ENCODE measurements at places on chromosomes 3 and 15.

- DNase-seq = no peak
Observed at GRCh38 chr3:87996882-87997281, 61.9 kb downstream of the CGGBP1 start.

GRCh38 chr3:56844536-56844935 is 42.8 kb upstream of the ARHGEF3 start:
- no peak for DNase-seq

DNA sequence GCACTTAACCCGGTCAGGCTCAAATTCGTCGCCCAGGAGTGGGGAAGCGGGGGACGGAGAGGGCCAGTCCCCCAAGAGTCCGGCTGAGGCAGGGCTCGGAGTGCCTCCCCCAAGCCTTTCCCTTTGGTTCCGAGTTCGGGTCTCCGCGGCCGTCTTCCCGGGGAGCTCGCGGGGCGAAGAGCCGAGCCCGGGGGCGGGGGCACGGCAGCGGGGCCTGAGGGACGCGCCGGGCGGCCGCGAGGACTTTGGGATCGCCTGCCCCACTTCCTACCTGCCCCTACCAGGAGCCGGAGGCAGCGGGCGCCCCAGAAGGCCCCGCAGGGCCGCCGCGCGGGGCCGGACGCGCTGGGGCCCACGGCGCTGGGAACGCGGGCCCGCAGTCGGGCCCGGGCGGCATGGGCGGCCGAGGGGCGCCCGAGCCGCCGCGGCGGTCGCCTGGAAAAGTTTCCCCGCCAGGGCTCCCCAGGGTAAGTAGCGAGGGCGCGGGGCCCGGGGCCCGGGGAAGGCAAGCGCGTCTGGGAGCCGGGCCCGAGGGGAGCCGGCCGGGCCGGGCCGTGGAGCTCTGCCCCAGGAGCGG is 2.8 kb downstream of the FURIN start:
- DNase-seq = no peak

- no peak for DNase-seq
Observed at GRCh38 chr15:39468331-39468730, 112.5 kb upstream of the THBS1 start.

- no peak for DNase-seq
Observed at GRCh38 chr3:41103200-41103599, 96.1 kb upstream of the CTNNB1 start.

GRCh38 chr15:57251941-57252340 is 124.4 kb upstream of the CGNL1 start:
- no peak for DNase-seq

GRCh38 chr3:175308097-175308496 is 449.0 kb downstream of the NAALADL2 start:
- no peak for DNase-seq

DNA sequence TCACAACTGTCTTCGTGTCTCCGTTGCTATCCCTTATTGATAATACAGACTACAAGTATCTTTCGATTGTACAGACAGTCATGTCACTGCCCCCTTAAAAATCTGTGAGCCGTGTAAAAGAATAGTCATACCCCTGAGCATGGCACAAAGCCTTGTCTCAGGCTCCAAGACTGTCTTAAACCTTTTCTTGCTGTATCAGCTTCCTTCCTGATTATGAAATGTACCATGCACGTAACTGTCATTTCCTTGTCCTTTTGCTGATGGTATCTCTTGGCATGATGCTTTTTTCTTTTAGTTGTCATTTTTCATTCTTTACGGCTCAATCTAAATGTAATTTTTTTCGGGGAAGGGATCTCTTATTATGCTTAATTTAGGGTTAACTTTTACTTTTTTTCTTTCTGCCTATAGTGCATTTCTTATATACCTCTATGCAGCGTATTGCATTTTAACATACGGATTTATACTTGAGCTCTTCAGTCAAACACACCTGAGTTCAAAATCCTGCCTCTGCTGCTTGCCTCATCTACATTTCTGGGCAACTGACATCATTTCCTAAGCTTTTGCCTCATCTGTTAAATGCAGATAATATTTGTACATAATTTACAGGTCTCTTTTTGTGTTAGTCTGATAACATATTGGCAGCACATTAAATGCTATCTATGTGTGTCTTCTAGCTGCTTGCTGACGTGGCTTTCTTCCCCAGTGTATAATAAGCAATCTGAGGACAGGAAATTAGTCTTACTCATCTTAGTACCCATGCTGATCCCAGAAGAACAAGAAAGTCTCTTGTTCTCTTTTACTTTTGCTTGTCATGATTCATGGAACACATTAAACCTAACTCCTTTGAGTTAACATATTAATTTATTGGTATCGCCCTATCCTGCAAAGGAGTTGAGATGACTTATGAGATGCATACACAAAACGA is 57.3 kb downstream of the ROBO2 start:
- DNase-seq = no peak

- no peak for DNase-seq
Observed at GRCh38 chr3:188662795-188663194, 508.8 kb downstream of the LPP start.

DNA sequence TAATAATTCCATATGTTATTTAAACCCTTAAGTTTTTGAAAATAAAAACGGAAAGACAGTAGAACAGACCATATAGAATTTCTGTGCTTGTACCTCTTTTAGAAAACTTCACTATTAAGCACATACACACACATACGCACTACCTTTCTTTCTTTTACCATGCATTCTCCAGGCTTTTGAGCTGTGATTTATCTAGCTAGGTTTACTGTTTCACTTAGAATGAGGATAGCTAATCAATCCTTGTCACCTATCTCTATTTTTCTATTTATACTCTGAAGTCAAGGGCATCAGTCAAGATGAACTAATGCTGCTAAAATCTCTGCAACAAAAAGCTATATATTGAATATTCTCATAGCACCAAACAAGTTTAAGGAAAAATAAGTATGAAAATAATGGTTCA is 43.2 kb downstream of the GOLIM4 start:
- DNase-seq = no peak

DNA sequence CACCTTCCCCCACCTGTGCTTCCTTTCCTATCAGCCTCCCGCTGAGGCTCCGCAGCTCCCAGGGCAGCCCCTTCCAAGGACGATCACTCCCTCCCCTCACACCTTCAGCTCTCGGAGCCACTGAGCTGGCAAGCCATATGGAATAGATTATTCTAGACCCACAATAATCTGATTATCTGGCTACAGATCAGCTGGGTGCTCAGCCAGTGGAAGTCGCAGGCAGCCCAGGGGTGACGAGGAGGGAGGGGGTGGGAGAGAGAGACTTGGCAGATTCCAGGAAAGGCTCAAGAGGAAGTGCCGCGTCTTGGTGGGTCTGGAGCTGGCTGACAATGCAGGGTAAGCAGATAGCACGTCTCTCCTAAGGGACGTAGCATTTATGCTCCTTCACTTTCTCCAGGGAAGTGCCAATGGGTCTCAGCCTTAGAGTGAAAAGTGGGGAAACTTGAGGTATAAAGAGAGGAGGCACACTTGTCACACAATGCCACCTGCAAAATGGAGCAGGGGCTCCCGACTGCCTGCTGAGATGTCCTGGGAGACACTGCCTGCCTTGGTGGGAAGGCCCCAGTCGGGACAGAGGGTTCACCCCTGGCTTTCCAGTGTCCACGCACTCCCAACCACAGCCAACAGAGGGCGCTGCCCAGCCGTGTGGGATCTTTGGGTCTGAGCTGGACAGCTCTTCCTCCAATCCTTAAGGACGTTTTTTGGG is 9.4 kb upstream of the MESP1 start:
- DNase-seq = peak; percentile 40

DNA sequence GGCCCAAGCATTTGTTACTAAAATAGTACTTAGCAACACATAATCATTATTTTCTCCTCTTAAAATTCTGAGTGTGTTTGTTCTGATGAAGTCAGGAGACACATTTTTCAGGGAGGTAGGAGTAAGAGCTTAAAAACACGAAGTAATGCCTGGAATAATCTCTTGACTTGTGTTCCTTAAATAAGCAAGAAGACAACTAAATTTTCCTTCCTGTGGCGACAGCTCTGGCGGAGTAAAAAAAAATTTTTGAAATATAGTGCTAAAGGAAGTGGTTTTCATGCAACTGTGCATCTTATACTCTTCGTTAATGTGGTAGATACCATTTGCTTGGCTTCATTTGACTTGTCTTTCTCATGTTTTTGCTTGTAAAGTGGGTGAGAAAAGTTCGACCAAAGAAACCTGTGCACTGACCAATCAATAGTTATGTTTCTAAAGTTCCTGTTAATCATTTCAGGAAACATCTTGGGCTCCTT is 11.1 kb upstream of the MBNL1 start:
- no peak for DNase-seq

DNA sequence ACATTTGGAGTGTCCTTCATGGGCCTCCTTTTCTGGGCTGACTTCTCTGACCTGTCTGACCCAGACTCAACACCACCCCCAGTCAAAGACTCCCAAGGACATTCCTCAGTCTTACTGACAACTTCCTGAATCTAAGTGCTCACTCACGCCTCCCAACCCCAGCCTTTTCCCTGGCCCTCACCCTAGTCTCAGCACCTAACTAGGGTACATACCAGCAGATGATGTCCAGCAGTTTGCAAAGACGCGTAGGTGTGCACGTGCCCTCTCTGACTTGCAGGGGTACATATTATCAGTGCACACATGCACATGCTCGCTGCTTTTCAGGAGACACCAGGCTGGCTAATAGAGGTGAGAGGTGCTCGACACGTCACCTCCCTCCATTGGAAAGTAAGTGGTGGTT is 38.7 kb upstream of the SLCO2A1 start:
- DNase-seq = no peak

GRCh38 chr3:176395240-176395639 is 802.0 kb downstream of the TBL1XR1 start:
- DNase-seq = no peak

DNA sequence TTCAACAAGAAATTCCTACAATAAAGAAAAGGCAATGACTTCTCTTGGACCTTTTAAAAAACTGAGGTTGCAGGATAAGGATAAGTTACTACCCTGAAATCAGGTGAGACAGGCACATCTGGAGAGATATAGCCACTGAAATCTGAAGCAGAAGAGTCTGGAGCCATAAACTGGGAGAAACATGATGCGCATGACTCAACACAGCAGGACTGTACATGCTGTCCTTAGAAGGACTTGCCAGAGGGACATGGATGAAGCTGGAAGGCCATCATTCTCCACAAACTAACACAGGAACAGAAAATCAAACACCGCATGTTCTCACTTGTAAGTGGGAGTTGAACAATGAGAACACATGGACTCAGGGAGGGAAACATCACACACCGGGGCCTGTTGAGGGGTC is 1020.2 kb downstream of the AGBL1 start:
- DNase-seq = no peak

DNA sequence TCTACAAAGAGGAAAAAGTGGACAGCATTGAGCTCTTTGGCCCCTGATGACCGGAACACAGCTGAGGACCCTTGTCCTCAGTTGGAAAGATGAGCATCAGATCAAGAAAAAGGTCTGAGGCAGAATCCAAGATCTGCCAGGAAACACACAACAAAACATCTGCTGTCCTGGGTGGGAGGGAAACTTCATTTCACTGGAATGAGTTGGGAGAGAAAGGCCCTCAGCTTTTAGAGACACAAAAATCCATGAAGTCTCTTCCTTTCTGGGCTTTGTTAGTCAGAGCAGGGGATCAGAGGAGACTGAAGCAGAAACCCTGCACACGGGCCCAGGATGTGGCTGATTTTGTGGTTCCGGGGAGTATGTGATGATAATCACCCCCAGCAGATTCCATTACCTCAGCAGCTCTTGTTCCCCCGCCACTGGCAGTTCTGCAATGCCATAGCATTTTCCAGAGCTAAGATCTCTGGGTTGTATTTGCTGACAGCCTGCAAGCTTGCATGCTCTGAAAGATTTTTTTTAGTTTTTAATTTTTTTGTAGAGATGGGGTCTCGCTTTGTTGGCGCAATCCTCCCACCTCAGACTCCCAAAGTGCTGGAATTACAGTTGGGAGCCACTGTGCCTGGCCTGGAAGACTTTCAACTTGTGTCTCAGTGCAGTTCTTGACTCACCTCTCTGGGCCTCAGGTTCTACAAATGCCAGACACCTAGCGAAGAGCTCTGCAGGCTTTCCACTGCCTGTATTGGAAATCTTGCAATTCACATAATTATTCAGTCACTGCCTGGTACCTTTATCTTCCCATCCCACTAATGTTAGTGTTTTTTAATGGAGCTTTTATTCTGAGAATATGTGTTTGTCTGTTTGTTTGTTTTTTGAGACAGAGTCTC is 5.8 kb upstream of the TATDN2 start:
- DNase-seq = peak; percentile 8

DNA sequence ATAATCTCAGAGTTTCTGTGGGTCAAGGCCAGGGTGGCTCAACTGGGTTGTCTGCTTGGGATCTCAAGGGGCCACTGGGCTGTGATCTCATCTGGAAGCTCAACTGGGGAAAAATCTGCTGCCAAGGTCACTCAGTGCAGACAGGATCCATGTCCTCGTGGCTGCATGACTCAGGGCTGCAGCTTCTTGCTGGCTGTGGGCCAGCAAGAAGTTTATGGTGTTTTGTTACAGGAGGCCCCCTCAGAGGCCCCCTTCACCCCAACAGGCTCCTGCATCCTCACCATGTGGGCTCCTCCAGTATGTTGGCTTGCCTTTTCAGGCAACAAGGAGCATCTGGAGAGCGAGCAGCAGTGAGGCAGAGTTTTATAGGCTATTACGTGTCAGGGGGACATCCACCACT is 14.6 kb downstream of the OCA2 start:
- no peak for DNase-seq

- no peak for DNase-seq
Observed at GRCh38 chr15:31352339-31352751, 25.7 kb downstream of the KLF13 start.

DNA sequence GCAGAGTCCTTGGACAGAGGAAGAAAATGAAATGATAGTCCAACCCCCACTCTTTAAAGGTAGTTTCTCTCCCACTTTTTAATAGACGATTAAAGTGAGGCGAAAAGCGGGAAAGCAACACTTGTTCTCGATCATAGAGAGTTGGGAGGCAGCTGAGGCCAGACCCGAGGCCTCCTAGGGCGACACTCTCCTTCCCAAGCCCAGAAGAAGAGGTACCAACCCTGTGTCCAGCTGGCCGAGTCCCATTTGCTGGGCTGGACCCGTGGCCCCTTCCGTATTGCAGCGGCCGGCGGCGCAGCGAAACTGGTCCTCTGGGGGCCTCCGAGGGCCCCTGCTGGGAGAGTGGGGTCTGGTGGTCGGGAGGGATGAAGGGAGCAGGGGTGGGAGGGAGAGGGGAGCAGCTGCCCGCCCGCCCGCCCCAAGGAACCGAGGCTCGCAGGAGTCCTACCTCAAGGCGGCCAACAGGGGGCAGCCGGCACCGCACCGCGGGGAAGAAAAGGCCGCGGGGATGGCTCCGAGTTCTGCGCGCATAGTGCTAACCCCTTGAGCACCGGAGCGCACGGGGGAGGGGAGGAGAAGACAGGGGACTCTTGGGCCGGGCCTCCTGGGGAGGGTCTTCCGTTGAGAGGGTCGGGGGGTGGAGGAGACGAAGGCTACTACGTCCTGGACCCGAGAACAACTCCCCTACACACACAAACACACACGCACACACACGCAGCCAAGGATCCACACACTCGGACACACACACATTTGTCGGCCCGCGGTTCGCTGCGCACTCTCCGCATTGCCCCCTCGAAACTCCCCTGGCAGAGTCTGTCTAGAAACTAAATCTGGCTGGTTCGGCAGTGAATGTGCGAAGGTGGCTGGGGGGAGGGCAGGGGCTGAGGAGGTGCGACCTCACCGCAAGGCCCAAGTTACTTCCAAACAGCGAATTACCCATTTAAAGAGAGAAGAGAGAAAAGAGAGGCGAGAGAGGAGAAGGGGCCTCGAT is 2.0 kb downstream of the WNT5A start:
- no peak for DNase-seq
